ENCODE measurements at places on chromosomes 16 and 17.

DNA sequence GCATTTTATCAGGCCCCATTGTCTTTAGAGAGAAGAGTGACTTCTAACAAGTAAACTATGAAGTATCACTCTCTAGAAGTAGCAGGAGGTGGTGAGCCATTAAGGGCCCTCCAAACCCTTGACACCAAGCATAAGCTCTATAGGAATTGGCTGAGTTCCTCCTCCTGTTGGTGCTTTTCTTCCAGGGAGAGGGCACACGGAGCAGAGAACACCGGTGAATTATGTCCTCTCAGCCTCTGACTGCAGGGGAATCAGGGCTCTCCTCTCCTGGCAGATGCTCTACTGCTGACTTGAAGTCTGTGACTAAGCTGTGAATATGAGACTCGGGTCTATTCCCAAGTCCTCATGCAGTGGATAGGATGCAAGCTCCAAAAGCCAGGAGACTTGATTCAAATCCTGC lies 32.3 kb downstream of the CHD9 start:
- DNase-seq: no peak

- DNase-seq: peak; percentile 79
These were observed 14.8 kb downstream of the PLD6 start for GRCh38 chr17:17191346-17191792.

DNA sequence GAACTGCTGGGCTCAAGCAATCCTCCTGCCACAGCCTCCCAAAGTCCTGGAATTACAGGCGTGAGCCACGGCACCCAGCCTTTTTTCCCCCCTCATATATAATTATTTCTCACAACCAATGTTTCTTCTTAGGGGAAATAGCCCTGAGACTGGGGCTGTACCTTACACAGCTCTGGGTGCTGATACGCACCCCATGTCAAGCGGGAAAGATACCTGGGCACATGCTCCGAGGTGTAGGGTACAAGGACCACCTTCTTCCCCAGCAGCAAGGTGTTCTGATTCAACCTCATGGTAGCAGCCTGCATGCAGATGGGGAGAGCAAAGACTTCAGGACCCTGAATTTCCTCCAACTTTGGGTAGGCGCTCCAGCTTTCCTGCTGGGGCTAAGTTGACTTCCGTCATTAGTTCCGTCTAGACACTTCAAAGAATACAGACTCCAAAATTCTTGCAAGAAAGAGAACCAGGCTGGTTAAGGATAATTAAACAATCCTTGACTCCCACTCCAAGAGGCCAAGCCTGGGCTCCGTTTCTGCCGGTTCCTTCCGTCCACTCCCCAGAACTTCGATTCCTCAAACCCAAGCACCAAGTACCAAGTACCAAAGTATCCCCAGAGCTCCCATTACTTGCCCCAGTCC lies 619 bp downstream of the NAT9 start:
- no peak for DNase-seq

DNA sequence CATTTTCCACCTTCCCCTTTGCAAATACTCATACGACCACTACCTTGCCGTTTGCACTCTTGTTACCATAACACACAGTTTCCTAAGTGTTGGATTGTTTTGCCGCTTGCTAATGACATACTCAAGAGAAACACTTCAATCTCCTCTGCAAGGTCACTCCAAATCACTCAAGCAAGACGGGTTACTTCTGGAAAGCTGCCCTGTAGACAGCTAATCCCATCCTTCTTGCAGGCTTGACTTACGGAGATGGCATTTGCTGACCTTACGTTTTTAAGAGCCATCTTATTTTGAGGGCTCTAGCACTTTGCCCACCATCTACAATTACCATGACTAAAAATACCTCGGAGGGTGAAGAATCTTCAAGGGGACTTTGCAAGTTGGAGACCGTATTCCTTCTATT lies 46.2 kb downstream of the MYH3 start:
- DNase-seq: no peak

GRCh38 chr17:61757168-61757567 lies 106.2 kb downstream of the BRIP1 start:
- DNase-seq: no peak

DNA sequence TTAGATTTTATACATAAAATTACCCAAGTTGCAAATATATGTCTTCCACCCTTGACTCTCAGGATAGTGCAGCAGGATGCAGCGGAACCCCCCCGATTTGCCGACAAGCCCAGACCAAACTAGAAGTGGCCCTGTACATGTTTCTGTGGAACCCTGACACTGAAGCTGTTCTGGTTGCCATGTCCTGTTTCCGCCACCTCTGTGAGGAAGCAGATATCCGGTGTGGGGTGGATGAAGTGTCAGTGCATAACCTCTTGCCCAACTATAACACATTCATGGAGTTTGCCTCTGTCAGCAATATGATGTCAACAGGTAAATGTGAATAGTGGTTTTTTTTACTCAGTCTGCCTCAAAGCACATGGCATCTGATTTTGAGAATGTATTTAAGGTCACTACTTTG lies 70.7 kb downstream of the OMG start:
- no peak for DNase-seq

- no peak for DNase-seq
These were observed 149.2 kb downstream of the NPIPB5 start for GRCh38 chr16:22659933-22660332.

DNA sequence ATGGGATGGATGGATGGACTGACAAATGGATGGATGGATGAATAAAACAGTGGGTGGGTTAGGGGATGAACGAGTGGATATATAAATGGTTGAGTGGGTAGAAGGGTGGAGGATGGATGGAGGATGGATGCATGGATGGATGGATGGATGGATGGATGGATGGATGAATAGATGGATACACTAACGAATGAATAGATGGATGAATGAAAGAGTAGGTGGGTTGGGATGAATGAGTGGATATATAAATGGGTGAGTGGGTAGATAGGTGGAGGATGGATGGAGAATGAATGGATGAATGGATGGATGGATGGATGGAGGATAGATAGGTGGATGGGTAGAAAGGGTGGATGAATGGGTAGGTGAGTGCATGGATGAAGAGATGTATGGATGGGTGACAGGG lies 62.1 kb downstream of the CDYL2 start:
- no peak for DNase-seq

DNA sequence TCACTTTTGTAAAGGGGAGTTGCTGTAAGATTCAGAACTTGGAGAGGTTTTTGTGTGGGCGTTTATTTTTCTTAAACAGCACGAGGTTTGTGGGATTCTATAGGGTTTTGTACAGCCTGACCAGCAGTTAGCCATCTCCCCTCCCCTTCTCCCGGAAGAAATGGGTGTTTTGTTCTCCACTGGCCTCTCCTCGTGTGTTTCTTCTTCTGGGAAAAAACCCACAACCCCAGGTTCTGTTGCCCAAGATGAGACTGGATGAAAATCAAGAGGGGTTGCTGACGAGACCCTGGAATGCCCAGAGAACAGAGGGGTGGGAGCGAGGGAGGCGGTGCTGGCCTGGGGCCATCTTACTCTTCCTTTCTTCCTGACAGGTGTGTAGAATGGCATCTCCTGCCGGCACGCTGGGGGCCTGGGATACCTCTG lies 186.1 kb downstream of the MSI2 start:
- DNase-seq: no peak

- DNase-seq: no peak
These were observed 6.4 kb upstream of the ZNF750 start for GRCh38 chr17:82846061-82846691.

DNA sequence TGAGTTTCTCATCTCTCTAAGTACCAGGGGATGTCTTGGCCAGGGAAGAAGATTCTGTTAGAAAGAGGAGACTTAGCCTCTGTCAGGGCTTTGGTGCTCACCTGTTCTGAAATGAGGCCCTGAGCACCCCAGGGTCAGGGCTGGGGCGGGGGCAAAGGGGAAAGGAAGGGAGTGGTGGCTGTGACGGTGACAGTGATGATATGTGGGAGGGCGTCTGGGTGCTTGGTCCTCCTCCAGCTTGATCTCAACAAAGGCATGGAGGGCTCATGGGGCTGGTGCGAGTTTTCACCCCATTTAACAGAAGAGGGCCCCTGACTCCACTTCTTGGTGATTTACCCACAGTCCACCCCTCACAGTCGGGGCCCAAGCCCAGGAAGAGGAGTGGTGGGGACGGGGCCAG lies 15.1 kb downstream of the SOX8 start:
- DNase-seq: no peak

DNA sequence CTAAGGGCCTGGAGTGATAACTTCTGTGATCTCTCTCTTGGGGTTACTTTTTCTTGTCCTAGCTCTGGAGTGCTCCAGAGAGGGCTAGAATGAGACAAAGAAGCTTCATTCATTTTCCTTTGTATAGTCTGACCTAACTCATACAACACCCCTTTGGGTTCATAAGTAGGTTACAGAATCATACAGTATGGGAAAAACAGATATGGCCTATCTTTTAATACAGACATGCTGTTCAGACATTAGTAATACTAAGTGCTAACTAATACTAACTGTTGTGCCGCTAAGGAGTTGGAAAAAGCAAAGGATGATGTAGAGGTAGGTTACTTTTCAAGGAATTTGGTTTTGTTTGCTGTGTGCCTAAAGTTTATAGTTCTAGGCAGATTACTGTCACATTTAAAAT lies 84.7 kb downstream of the NLK start:
- no peak for DNase-seq

- no peak for DNase-seq
These were observed 5.6 kb downstream of the MIEN1 start for GRCh38 chr17:39724731-39725130.

GRCh38 chr16:24491731-24492130 lies 47.6 kb upstream of the RBBP6 start:
- no peak for DNase-seq

- DNase-seq: no peak
These were observed 62.7 kb downstream of the CDYL2 start for GRCh38 chr16:80741724-80742123.

- DNase-seq: no peak
These were observed 25.7 kb upstream of the NXPH3 start for GRCh38 chr17:49549691-49550678.

GRCh38 chr17:19703106-19703827 lies 13.1 kb downstream of the SLC47A2 start:
- DNase-seq: no peak

- no peak for DNase-seq
These were observed 227.4 kb downstream of the C16orf78 start for GRCh38 chr16:49600976-49601375.

GRCh38 chr17:82876149-82876548 lies 36.3 kb upstream of the ZNF750 start:
- no peak for DNase-seq

- no peak for DNase-seq
These were observed 194.1 kb upstream of the GSE1 start for GRCh38 chr16:85418978-85419491.

DNA sequence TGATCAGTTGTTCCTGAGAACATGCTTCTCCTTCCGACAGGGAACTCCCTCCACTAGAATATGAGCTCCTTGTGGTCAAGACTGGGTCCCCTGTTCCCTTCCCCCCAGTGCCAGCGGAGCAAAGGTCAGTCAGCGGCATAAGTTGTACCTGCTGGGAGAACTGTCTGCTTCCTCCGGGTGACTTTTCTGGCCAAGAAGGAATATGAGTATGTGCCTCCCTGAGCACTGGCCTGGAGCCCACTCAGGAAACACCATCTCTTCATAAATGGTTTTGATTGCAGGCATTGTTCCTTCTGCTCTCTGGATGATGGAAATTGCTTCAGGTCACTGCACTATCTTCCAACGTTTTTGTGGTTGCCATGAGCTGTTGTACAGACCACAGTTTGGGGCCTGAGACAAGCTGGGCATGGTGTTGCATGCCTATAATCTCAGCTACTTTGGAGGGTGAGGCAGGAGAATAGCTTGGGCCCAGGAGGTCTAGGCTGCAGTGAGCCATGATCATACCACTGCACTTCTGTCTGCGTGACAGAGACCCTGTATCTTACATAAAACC lies 2.9 kb upstream of the P4HB start:
- no peak for DNase-seq

- peak; percentile 67 for DNase-seq
These were observed 31.8 kb downstream of the ZDHHC7 start for GRCh38 chr16:84979516-84979915.

GRCh38 chr17:77382356-77382911 lies 241.7 kb downstream of the SEC14L1 start:
- DNase-seq: no peak

DNA sequence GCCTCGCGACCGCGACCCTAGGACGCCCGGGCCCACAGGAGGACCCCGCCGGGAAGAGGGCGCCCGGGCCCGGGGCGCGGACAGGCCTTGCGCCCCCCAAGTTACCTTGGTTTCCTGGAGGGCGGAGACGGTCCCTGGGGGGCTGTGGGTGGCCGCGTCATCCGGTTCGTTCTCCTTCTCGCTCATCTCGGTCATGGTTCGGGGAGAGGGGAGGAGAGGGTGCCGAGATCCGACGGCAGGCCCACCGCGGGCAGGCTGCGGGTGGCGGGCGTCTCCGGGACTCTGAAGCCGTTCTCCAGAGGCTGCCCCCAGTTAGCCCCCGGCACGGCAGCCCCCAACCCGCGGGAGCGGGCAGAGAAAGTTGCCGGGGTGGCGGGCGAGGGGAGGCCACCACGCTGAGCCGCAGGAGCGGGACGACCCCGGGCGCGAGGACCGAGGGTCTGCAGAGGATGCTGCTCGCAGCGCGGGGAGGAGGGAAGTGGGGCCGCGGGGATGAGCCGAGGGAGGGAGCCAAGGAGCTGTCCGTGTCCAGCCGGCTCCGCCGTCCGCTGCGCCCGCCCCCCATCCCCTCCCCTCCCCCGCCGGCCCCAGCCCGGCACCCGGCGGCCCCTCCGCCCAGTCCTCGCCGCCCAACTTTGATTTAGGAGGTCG lies at the start of gene STAC2:
Gene STAC2, minus strand, starts transcription at position 638 of the 651 bp plus-strand sequence. Its CDS starts 443 bp downstream, at position 195.
- no peak for DNase-seq

GRCh38 chr16:64096689-64097088 lies 1025.2 kb downstream of the CDH11 start:
- no peak for DNase-seq

- no peak for DNase-seq
These were observed 544 bp downstream of the CYB561 start for GRCh38 chr17:63445571-63445953.

DNA sequence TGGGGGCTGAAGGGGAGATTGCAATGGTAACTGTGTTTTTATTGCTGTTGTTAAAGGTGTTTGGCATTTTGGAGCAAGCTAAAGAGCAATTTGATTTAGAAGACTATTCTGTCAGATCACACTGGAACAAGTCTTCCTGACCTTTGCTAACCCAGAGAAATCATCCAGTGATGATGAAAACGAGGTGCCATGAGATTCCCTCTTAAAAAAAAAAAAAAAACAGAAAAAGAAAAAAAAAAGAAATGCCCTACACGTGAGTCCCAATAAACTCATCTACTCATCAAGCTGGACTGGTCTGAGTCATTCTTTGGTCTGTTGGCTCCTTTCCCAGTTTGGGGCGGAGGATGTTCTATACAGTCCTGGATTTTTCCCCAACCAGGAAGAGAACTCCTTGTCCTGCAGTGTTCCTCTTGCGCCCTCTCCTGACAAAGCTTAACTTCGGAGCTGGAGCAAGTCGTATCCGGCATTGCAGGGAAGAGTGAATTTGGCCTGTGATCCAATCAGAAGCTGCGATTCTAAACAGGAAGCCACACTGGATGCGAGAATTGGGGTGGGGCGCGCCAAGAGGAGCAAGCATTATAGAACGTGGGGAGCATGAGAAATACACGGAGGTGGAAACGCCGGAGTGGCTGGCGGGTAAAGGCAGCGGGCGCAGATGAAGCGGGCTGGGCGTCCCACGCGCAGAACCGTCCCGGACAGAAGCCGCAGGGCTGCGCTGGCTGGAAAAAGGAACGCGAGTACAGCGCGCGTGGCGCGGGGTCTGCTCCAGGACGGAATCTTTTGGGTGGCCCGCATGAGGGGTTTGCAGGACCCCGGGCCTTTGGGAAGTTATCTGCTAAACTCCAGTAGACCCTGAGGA lies 22.4 kb upstream of the CRYM start:
- peak; percentile 100 for DNase-seq

GRCh38 chr17:73906896-73907870 lies 262.9 kb upstream of the SDK2 start:
- no peak for DNase-seq

GRCh38 chr16:81431554-81432353 lies 12.9 kb upstream of the CMIP start:
- DNase-seq: peak; percentile 96
